BJ (cell line): ENCODE measurements at places on chromosomes 11 and 22. TPM values are rescaled to one million over a fixed set of nuclear protein-coding genes. Genes with fewer than 3 reads are reported as not detected.

CYB5R2 gene
- polyA plus RNA-seq = 48.9 and 49.6 TPM in 2 replicates

DNAJC24 gene
- polyA plus RNA-seq = 8.8 and 14.2 TPM in 2 replicates

FXYD2 gene
- polyA plus RNA-seq = not detected in 2 replicates

SLC15A3 gene
- 7.8 and 14.1 TPM in 2 replicates for polyA plus RNA-seq

NNMT gene
- polyA plus RNA-seq = 590 and 724 TPM in 2 replicates

SYT9 gene
- polyA plus RNA-seq = not detected in 2 replicates

ALKBH3 gene
- polyA plus RNA-seq = 30.2 and 41.4 TPM in 2 replicates

OR5D18 gene
- not detected in 2 replicates for polyA plus RNA-seq

SAA2 gene
- polyA plus RNA-seq = 0.54 and 0.55 TPM in 2 replicates

SCO2 gene
- polyA plus RNA-seq = 0.78 and 2.5 TPM in 2 replicates

GRIK4 gene
- polyA plus RNA-seq = not detected in 2 replicates

IL18BP gene
- 2.5 and 3.2 TPM in 2 replicates for polyA plus RNA-seq

RFPL3 gene
- polyA plus RNA-seq = not detected in 2 replicates

RTN4RL2 gene
- 0.10 and 0.43 TPM in 2 replicates for polyA plus RNA-seq

PGA5 gene
- polyA plus RNA-seq = not detected in 2 replicates

CHRM4 gene
- 0.10 TPM in 1 of 2 replicates, not detected in the other for polyA plus RNA-seq

ART1 gene
- polyA plus RNA-seq = not detected in 2 replicates

ZP1 gene
- 0.36 and 0.67 TPM in 2 replicates for polyA plus RNA-seq

ROM1 gene
- 2.1 and 2.2 TPM in 2 replicates for polyA plus RNA-seq

TMPRSS5 gene
- 0.10 and 0.21 TPM in 2 replicates for polyA plus RNA-seq

CCND1 gene
- 186 and 307 TPM in 2 replicates for polyA plus RNA-seq

ANGPTL5 gene
- polyA plus RNA-seq = not detected in 2 replicates

HTR3B gene
- not detected in 2 replicates for polyA plus RNA-seq

UCP2 gene
- polyA plus RNA-seq = 15.7 and 26.6 TPM in 2 replicates

MCAT gene
- polyA plus RNA-seq = 12.5 and 19.4 TPM in 2 replicates

SLC22A12 gene
- not detected in 2 replicates for polyA plus RNA-seq

CTTN gene
- polyA plus RNA-seq = 166 and 169 TPM in 2 replicates

FAM168A gene
- polyA plus RNA-seq = 18.0 and 19.1 TPM in 2 replicates

POTEH gene
- polyA plus RNA-seq = not detected in 2 replicates

PLAAT2 gene
- polyA plus RNA-seq = not detected in 2 replicates

MAPK11 gene
- polyA plus RNA-seq = 11.2 and 19.6 TPM in 2 replicates

MUC2 gene
- not detected in 2 replicates for polyA plus RNA-seq

B3GAT1 gene
- not detected in 2 replicates for polyA plus RNA-seq

OR2AG2 gene
- polyA plus RNA-seq = 0.28 and 0.60 TPM in 2 replicates

STK33 gene
- polyA plus RNA-seq = 3.0 and 3.8 TPM in 2 replicates

C11orf87 gene
- polyA plus RNA-seq = 0.11 and 0.13 TPM in 2 replicates

TRPM5 gene
- not detected in 2 replicates for polyA plus RNA-seq

NPAS4 gene
- polyA plus RNA-seq = 0.43 and 0.72 TPM in 2 replicates

RASL10A gene
- polyA plus RNA-seq = 0.16 TPM in 1 of 2 replicates, not detected in the other

DEFB131B gene
- not detected in 2 replicates for polyA plus RNA-seq

TYMP gene
- 13.1 and 20.6 TPM in 2 replicates for polyA plus RNA-seq
